Right ventricle myocardium inferior (tissue), 1 donor: ENCODE measurements at places on chromosomes 7 and 10. TPM values are rescaled to one million over a fixed set of nuclear protein-coding genes. Genes with fewer than 3 reads are reported as not detected.

The TLX1 gene
- not detected for total RNA-seq

The GIMAP2 gene
- 6.2 TPM for total RNA-seq

The SLC26A3 gene
- total RNA-seq = not detected

The FKBP6 gene
- total RNA-seq = not detected

The CALML3 gene
- not detected for total RNA-seq

The CTNNA3 gene
- total RNA-seq = 120 TPM

The THNSL1 gene
- total RNA-seq = 6.5 TPM

The ATG9B gene
- total RNA-seq = not detected

The SPDYE1 gene
- not detected for total RNA-seq

The ZNF518A gene
- total RNA-seq = 10.9 TPM

The CHST15 gene
- total RNA-seq = 3.8 TPM

The PTF1A gene
- not detected for total RNA-seq

The OGDHL gene
- total RNA-seq = 1.9 TPM

The SEPHS1 gene
- total RNA-seq = 30.3 TPM

The CYP2C19 gene
- not detected for total RNA-seq

The GPR15LG gene
- total RNA-seq = not detected

The GPRIN2 gene
- total RNA-seq = not detected

The EPHB6 gene
- total RNA-seq = 3.3 TPM

The GDF10 gene
- 0.27 TPM for total RNA-seq

The FAS gene
- total RNA-seq = 4.7 TPM

The CALCR gene
- 0.05 TPM for total RNA-seq

The KIF5B gene
- total RNA-seq = 138 TPM

The DENND2A gene
- total RNA-seq = 15.0 TPM

The RASSF4 gene
- total RNA-seq = 91.5 TPM

The CDNF gene
- total RNA-seq = 1.9 TPM

The PRSS37 gene
- total RNA-seq = not detected

The BBS9 gene
- total RNA-seq = 10.2 TPM

The NUDCD3 gene
- total RNA-seq = 112 TPM

The DKK1 gene
- not detected for total RNA-seq

The SPAM1 gene
- total RNA-seq = not detected
